ENCODE measurements at places on chromosomes 5 and 9.

- no peak for DNase-seq
Observed at GRCh38 chr5:81537905-81538547, 144.1 kb upstream of the ACOT12 start.

GRCh38 chr5:100623719-100624118 lies 88.5 kb downstream of the FAM174A start:
- no peak for DNase-seq

DNA sequence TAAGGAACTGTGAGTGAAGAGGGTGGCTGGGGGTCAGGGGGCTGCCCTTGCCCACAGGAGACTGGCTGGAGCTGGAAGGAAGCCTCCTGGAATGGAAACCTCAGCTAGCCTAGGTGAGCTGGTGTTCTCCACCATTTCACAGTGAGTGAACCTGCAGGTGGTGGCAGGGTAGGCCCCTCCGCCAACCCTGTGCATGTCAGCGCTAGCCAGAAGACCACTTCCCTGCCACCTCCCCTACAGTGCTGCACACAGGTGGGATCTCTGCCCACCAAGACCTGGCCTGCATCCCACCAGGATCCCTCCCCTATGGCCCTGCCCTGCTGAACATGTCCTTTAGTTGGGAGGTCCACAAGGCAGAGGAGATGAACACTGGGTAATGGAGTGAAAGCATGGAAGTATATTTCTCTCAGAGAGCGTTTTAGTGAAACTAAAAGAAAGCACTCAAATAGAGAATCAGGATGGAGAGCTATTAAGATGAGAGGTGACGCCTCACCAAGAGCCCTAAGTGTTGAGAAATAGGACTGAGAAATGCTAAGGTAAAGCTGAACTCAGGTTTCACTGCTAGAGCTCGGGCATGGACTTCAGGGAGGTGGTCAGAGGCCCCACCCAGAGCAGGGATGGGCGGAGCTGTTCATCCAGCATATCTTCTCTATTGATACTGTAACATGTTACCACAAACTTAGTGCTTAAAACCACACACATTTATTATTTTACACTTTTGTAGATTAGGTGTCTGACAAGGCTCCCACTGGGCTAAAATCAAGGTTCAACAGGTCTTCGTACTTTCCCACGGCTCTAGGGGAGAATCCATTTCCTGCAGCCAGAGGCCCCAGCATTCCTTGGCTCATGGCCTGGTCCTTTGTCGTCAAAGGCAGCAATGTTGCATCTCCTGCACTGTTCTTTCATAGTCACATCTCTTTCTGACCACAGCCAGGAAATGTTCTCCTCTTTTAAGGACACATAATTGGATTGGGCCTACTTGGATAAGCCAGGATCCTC lies 83.2 kb downstream of the DIRAS2 start:
- DNase-seq, result no peak

DNA sequence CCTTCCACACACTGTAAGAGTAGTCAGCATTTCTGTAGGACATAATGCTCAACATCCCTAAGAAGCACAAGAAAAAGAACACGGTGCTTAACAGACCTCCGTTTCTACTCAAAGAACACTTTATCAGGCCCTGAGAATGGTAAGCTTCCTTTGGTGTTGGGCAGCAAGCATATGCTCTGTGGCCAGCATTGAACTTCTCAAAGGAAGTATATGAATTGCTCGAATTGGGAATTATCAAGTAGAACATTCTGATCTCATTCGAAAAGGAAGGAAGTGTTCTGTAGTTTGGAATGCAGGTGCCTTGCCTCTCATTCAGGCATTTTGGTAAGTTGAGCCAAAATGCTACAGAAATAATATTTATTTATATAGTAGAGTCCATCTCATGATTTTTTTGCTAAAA lies 61.0 kb downstream of the C5 start:
- no peak for DNase-seq

DNA sequence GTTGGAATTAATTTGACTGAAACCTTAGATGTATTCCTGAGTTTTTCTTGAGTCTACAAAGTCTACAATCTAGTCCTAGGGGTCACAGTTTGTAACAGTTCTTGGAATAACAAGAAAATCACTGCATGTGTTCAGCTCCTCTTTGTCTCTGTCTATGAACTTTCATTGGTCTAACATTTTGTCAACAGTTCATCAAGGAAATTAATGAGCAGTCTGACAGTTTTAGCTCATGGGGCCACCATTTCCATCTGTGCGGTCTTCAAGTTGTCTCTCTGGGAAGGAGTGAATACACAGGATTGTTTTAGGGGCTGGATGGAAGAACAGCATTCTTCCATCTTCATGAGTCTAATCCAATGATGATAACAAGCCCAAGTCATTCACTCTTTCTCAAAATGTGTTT lies 276.4 kb downstream of the TMEM167A start:
- no peak for DNase-seq

- DNase-seq, result no peak
Observed at GRCh38 chr9:74444369-74444768, 52.8 kb upstream of the RORB start.

- DNase-seq, result no peak
Observed at GRCh38 chr9:34578241-34579103, 11.1 kb downstream of the CNTFR start.

GRCh38 chr9:71764891-71765290 lies 3.4 kb downstream of the CEMIP2 start:
- DNase-seq, result no peak

- no peak for DNase-seq
Observed at GRCh38 chr5:96141749-96142148, 180.1 kb upstream of the ELL2 start.

- no peak for DNase-seq
Observed at GRCh38 chr5:172235827-172236736, 42.1 kb downstream of the EFCAB9 start.

DNA sequence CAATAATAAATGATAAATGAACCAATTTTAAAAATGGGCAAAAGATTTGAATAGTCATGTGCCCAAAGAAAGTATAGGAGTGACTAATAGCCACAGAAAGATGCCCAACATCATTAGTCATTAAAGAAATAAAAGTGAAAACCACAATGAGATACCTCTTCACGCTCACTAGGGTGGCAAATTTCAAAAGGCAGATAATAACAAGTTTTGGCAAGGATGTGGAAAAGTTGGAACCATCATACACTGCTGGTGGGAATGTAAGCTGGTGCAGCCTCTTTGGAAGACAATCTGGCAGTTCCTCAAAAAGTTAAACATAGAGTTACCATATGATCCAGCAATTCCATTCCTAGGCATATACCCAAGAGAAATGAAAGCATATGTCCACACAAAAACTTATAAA lies 1819.8 kb downstream of the MAT2B start:
- no peak for DNase-seq

DNA sequence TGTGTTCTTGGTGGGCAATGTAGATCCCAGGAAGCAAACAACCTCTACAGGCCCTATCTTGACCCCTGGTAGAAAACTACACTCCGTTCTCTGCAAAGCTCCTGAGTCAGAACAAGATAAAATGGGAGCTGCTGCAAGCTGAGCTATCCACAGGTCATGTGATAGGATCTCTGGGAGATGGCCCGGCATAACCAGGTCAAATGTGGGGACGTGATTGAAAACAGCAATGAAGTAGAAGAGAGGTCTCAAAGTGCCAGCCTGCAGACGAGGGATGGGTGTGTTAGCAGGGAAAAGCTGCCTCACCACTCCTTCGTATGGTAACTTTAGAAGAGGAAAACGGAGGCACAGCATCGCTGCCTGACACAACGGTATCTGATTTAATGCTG lies 25.0 kb downstream of the NRG2 start:
- DNase-seq, result no peak

DNA sequence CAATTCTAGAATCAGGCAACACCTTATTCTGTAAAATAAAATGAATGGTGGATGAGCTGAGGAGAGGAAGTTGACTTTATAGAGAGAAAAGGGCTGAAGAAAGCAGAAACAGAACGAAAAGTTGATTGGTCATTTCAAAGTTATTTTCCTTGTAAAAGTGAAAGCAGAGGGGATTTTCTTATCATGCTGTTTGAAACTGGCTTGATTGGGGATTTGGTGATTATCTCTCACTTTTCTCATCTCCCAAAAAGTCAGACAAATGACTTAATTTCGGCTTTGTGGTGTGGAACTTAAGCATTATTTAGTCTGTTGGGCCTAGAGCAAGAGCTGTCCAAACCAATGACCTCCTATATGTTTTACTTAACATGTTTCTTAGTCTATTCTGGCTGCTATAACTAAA lies 60.5 kb upstream of the ITGA2 start:
- DNase-seq, result no peak

GRCh38 chr5:65892801-65893200 lies 33.6 kb upstream of the ERBIN start:
- no peak for DNase-seq

DNA sequence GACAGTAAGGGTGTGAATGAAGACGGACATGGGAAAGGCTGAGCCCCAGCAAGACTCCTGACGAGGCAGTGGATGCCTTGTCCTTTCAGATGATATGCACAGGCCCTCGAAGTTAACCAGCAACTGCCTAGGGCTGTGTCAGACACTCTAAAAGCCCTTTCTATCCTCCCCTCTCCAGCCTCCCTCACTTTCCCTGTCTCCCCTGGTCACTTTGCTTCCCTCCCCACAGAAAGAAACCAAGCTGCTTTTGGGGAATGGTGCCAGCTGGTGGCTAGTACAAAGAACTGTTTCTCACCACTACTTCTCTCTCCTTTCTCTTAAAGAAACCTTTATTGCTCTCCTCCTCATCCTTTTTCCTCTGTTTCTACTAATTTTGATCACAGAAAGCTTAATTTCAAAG lies 21.4 kb downstream of the LHFPL2 start:
- no peak for DNase-seq

- DNase-seq, result no peak
Observed at GRCh38 chr5:179912951-179913350, 5.3 kb upstream of the TBC1D9B start.

DNA sequence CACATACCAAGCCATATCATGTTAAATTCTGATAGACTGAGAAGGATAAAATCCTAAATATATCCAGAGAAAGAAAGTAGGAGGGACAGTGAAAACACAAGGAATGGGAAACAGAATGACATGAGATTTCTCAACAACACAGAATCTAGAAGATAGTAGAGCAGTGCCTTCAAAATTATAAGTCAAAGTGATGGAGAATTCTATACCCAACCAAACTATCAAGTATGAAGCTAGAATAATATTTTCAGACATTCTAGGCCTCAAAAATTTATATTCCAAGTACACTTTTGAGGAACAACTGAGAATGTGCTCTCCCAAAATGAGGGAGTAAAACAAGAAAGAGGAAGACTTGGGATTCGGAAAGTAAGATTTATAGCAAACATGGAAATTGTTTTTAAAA lies 10.9 kb upstream of the TTLL11 start:
- no peak for DNase-seq

DNA sequence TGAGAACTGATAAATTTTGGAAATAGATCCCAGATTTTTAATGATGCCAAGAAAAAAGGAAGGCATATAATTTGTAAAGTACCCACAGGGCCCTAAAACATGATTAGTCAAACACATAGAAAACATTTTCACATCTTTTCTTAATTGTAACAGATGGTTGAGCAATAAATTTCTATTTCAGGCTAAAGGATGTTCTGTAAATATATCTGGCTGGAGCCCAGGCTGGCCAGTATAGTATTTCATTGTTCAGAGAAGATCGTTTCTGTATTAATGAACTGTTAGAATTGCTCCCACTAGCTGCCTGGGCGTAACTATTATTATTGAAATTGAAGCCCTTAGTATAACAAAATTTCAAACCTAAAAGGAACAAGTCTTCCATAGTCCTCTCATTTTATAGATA lies 105.3 kb upstream of the SMC2 start:
- DNase-seq, result no peak

- DNase-seq, result no peak
Observed at GRCh38 chr5:139985290-139985689, 57.8 kb downstream of the NRG2 start.

DNA sequence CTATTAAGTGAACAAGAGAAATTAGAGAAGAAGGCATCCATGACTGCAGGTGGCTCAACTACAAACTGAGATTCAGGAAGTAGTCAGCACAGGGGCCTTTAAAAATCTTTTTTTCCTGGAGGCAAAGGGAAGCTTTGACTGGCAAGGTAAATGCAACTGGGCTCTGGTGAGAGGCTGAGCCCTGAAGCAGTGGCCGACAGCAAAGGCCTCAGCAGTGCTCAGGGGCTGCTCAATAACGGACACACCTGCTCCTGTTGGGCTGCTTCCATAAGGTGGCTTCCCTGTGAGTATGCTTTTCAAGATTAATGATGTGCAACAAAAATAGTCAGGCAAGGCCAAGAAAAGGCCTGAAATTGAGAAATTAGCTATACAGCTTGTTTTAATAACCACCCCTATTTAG lies 134.2 kb upstream of the RGMB start:
- no peak for DNase-seq

DNA sequence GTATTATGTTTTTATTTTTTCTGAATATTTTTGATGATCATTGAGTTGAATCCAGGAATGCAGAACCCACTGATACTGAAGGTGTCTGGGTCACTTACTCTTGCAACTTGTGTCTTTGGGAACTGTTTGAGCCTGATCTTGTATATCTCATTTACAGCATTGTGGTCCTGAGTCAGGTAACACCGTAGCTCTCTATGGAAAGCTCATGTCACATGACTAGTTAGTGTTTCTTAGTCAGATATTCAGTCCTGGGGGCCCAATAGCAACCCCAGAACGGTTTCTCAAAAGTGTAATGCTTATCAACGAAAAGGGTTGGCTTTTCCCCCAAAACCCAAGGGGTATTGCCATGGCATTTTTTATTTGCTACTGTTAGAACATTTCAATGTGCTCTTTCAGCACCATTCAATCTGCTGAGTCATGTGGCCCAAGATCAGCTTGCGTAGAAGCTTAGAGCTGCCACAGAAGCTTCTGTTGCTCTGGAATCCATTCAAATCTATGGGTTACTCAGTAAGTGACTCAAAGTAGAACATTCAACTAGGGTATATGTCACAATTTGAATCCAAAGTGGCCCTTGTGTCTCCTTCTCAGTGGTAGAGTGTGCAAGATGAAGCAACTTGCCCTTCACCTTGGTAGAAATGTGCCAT lies 12.1 kb upstream of the PTAR1 start:
- DNase-seq, result no peak

GRCh38 chr9:128540634-128541360 lies 11.6 kb upstream of the SPTAN1 start:
- DNase-seq, result no peak

GRCh38 chr5:156367597-156367996 lies 40.6 kb downstream of the SGCD start:
- no peak for DNase-seq

DNA sequence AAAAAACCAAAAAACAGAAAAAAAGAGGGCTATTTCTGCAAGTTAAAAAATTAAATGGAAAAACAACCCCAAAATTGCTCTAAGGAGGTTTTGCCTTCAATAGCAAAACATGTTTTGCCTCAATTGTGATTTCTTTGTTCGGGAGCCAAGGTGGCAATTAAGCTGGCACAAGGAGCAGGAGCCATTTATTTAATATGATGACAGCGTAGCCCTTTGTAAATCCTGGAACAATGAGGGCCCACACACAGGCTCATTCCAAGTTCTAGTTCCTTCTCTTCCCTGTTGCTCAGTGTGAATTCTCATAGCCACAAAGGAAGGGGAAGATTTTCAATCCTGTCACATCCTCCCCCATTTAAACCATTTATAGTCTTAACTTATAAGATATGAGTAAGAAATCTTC lies 353.2 kb downstream of the PDE4D start:
- no peak for DNase-seq

GRCh38 chr5:76457674-76458485 lies 54.8 kb downstream of the IQGAP2 start:
- DNase-seq, result no peak

- DNase-seq, result no peak
Observed at GRCh38 chr9:92136184-92136858, 21.1 kb upstream of the SPTLC1 start.

Data from activated T-cell treated with anti-CD3 and anti-CD28 coated beads, Interleukin-2, amount 50 U/mL, for 1 hour (primary cell).